ENCODE measurements at places on chromosomes 2 and 18. TPM values are rescaled to one million over a fixed set of nuclear protein-coding genes. Genes with fewer than 3 reads are reported as not detected.

The DSG1 gene
- under 0.01 TPM for total RNA-seq

The OTOS gene
- 0.41 TPM for total RNA-seq

The SLC4A5 gene
- 1.2 TPM for total RNA-seq

The ESPNL gene
- under 0.01 TPM for total RNA-seq

The ACADL gene
- total RNA-seq, result 8.2 TPM

The HK2 gene
- 3.7 TPM for total RNA-seq

The MC2R gene
- total RNA-seq, result under 0.01 TPM

The SAG gene
- 0.82 TPM for total RNA-seq

The DCDC2C gene
- total RNA-seq, result 1.2 TPM

The ACTR1B gene
- total RNA-seq, result 28.9 TPM

The FSHR gene
- not detected for total RNA-seq

The ACVR1C gene
- 5.7 TPM for total RNA-seq

The ATP6V1C2 gene
- total RNA-seq, result 1.2 TPM

The KCNIP3 gene
- 4.9 TPM for total RNA-seq

The MYOM1 gene
- 0.82 TPM for total RNA-seq

The RIT2 gene
- total RNA-seq, result 29.3 TPM

The GRB14 gene
- 15.1 TPM for total RNA-seq

Data from frontal cortex (tissue), 4 donors.